ENCODE measurements at places on chromosomes 1 and 21. TPM values are rescaled to one million over a fixed set of nuclear protein-coding genes. Genes with fewer than 3 reads are reported as not detected.

GRCh38 chr1:92486251-92487077 lies at the start of gene GFI1:
Gene GFI1, minus strand, starts transcription at chr1:92486925. Its CDS starts 3,438 bp downstream, at chr1:92483487.
- DNase-seq: no peak

GRCh38 chr1:44326024-44326701 lies 28.9 kb downstream of the ERI3 start:
- DNase-seq: no peak

GRCh38 chr1:21935891-21936365 lies 1.2 kb downstream of the HSPG2 start:
- DNase-seq: peak; percentile 56

The KRTAP6-3 gene
- not detected for polyA plus RNA-seq

GRCh38 chr1:19955534-19956170 lies 23.8 kb downstream of the PLA2G2A start:
- DNase-seq: no peak

DNA sequence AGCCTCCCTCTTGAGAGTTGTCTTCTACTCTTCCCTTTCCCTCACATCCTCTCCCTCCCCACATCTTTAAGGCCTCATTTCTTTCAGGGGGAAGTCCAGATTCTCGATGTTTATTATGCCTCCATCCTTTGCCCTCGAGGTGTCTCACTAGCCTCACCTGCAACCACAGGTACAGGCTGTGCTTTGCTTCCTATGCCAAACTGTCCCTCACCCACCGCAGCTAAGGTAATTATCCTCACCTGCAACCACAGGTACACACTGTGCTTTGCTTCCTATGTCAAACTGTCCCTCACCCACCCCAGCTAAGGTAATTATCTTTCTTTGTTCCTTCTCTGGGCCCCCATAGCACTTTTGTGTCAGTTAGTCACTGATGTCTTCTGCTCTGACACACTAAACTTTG lies 328.1 kb upstream of the SNX7 start:
- DNase-seq: no peak

GRCh38 chr1:190478149-190479049 lies 735 bp upstream of the BRINP3 start:
- DNase-seq: peak; percentile 24

GRCh38 chr1:5559078-5559477 lies 433.1 kb downstream of the NPHP4 start:
- no peak for DNase-seq

The OR2T33 gene
- not detected for polyA plus RNA-seq

GRCh38 chr1:14765773-14766172 lies 167.3 kb downstream of the KAZN start:
- peak; percentile 16 for DNase-seq

The RRP1 gene
- polyA plus RNA-seq: 26.3 TPM

- peak; percentile 56 for DNase-seq
Observed at GRCh38 chr21:44911384-44912157, 9.1 kb downstream of the ITGB2 start.

GRCh38 chr1:235442788-235443429 lies 61.3 kb downstream of the B3GALNT2 start:
- peak; percentile 43 for DNase-seq

- DNase-seq: no peak
Observed at GRCh38 chr1:156429313-156430060, 60.5 kb downstream of the RHBG start.

The DCDC2B gene
- not detected for polyA plus RNA-seq

The KLF17 gene
- polyA plus RNA-seq: 0.41 TPM

GRCh38 chr1:56509713-56510641 lies 69.4 kb downstream of the PLPP3 start:
- DNase-seq: no peak

The OR6N1 gene
- not detected for polyA plus RNA-seq

GRCh38 chr21:29365661-29366265 lies 67.0 kb downstream of the BACH1 start:
- no peak for DNase-seq

DNA sequence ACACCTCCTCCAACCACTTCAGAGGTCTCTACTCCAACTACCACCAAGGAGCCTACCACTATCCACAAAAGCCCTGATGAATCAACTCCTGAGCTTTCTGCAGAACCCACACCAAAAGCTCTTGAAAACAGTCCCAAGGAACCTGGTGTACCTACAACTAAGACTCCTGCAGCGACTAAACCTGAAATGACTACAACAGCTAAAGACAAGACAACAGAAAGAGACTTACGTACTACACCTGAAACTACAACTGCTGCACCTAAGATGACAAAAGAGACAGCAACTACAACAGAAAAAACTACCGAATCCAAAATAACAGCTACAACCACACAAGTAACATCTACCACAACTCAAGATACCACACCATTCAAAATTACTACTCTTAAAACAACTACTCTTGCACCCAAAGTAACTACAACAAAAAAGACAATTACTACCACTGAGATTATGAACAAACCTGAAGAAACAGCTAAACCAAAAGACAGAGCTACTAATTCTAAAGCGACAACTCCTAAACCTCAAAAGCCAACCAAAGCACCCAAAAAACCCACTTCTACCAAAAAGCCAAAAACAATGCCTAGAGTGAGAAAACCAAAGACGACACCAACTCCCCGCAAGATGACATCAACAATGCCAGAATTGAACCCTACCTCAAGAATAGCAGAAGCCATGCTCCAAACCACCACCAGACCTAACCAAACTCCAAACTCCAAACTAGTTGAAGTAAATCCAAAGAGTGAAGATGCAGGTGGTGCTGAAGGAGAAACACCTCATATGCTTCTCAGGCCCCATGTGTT lies 66.6 kb downstream of the TPR start:
- DNase-seq: no peak

The TRIM67 gene
- polyA plus RNA-seq: 0.26 TPM

DNA sequence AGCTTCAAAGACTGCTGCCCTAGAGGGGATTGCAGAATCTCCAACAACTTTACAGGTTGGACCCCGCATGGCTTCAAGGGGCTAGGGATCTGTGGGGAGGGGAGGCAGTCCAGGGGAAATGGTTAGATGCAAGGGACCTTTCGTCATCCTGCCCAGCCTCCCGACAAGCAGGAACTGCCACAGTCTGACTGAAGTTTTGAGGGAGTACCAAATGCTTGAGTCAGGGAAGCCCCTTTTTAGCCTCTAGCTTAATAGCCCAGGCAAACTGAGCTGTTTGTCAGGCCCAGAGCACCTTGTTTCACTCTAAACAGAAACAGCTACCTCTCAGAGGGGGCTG lies 1.1 kb downstream of the TOR3A start:
- no peak for DNase-seq

- DNase-seq: no peak
Observed at GRCh38 chr1:62312698-62313097, 6.5 kb downstream of the KANK4 start.

The PGD gene
- 1,427 TPM for polyA plus RNA-seq

DNA sequence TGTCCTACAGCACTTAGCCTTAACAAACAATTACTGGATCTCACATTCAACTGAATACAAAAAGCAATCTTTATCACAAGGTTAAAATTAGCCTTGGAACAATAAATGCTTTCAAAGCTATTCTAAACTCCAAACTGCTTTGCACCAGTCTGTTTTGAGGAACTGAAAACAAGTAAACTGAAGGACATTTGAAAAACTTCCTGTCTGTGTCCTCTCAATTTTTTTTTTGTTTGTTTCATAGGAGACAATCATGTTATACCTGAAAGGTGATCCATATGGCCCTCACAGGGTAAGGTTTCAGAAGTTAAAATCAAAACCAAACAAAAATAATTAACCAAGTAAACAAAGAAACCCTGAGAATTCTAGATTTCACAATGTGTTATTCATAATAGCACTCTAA lies 459.1 kb downstream of the DPYD start:
- no peak for DNase-seq

- no peak for DNase-seq
Observed at GRCh38 chr1:173946380-173946921, 29.3 kb upstream of the SERPINC1 start.

DNA sequence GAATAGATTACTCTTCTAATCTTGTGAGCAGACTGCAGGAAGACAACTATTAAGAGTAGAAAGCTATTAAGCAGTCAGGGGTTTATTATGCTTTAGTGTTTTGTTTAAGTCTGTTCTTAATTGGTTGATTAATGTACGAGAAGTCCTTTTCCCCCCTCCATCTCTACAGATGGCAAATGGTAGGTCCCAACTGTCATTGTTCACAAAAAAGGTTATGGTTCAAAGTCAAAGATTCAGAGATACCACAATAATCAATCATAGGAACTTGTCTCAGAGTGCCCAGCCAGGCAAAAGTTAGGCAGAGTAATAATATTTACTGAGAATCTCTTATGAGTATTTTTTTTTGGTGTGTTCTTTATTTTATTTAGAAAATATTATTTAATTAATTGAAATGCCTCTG lies 26.8 kb downstream of the NFIA start:
- DNase-seq: no peak

DNA sequence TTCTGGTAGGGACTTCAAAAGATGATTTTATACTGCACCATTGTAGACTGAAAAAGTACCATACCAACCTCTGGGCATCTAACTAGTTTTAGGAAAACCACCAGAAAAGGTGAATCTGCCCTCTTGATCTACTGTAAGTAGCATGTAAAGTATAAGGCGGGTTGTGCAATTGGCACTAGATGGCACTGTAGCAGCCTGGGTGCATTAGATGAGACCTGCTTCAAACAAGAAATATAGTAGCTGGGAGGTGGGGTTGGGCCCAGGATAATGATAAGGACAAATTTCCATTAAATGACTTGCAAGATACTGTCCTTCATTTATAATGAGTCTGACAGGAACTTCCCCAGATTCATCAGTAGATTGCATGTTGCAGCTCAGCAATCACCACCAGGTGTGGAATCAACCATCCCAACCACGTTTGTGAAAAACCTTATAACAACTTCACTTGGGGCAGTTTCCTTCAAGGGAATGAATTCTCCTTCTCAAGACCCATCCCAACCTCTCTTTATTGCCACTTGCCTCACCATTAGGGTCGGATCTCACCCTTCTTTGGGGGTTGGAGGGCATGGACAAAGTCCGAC lies 37.3 kb upstream of the IL10 start:
- DNase-seq: peak; percentile 16

DNA sequence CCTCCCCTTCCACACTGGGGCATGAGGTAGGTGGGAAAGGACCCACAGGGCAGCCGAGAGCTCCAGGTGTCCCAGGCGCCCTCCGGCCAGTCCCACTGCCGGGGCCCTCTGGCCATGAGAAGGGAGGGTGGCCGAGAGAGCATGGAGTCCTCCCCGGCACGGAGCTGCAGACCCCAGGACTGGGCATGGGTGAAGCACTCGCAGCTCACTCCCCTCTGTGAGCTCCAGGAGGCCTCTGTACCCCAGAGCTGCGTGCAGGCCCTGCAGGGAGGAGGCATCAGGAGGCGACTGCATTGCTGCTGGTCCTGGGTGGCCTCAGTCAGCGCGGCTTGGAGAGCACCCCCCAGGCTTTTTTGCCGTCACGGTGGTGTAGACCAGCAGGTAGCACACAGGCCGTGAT lies 80.1 kb upstream of the TTC34 start:
- no peak for DNase-seq

GRCh38 chr1:206075786-206076755 lies 23.1 kb downstream of the RHEX start:
- no peak for DNase-seq

The S100A8 gene
- polyA plus RNA-seq: not detected

The WNT9A gene
- polyA plus RNA-seq: 1.2 TPM

DNA sequence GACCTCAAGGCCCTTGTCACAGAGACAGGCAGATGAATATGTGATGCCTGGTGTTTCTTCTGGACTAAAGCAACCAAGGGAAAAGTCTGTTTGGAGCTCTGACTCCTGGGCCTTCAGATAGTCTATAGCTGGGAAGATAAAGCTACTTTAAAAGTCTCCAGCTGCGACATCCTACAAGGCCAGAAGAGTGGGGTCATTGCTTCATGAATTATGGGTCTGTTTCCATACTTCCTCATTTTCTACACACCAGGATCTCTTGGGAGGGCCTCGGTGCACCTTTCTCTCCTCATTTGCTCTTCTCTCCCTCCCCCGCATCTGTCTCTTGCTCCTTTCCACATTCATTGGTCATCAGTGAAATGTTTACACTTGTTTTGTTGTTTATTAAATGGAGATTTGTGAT lies 44.8 kb downstream of the SYT2 start:
- no peak for DNase-seq

GRCh38 chr1:69569576-69570328 lies 2.0 kb downstream of the LRRC7 start:
- DNase-seq: no peak

GRCh38 chr1:34771573-34772371 lies 9.2 kb upstream of the GJB3 start:
- no peak for DNase-seq

DNA sequence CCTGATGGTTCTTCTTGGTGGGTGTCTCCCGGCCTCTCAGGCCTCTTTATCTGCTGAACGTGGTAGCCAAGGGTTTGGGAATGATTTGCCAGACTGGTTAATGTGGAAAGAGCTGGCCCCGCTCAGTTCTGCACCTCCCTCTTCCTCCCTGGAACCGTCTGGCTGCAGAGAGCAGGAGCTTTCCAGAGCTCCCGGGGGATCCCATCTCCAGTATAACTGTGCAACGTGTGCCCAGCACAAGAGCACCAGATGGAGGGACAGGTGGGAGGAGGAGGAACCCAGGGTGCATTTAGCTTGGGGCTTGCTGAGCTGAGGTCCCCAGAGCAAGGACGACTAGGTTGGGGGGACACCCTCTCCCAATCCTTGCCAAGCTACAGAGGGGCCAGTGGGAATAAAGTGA lies 5.0 kb downstream of the TFF1 start:
- DNase-seq: no peak

The VCAM1 gene
- polyA plus RNA-seq: 0.12 TPM

GRCh38 chr21:37711836-37712568 lies 204.3 kb downstream of the KCNJ6 start:
- DNase-seq: peak; percentile 27

The TCEA3 gene
- polyA plus RNA-seq: 0.79 TPM

GRCh38 chr1:206050655-206051235 lies 2.2 kb upstream of the RHEX start:
- no peak for DNase-seq

- no peak for DNase-seq
Observed at GRCh38 chr1:66480162-66480561, 53.8 kb upstream of the SGIP1 start.

The CELA2A gene
- polyA plus RNA-seq: not detected

GRCh38 chr1:993379-993995 lies 6.4 kb downstream of the HES4 start:
- DNase-seq: no peak

GRCh38 chr1:192476802-192477298 lies 98.7 kb upstream of the RGS1 start:
- no peak for DNase-seq

DNA sequence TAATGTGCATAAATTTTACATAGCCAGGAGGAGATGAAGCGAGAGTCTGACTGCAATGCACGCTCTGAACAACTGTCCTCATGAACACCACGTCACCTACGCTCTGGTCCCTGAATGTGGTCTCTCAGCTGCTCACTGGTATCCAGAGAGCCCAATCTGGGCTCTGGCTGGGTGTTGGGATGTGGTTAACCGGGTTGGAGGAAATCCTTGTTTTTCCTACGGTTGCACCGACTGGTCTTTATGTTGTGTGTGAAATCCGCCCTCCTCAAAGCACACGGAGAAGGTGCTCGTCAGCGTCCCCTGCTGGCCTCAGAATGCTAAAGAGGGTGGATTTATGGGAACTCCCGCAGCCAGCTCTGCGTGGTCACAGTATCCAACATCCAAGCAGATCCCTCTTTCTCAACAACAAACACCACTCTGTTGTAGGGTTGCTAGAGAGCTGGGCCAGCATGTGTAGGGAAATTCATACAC lies 51.8 kb upstream of the FAM89A start:
- DNase-seq: peak; percentile 44

GRCh38 chr1:14681182-14681581 lies 82.7 kb downstream of the KAZN start:
- no peak for DNase-seq

The LDLRAD1 gene
- not detected for polyA plus RNA-seq

The WNT3A gene
- polyA plus RNA-seq: not detected
